ENCODE measurements at places on chromosomes 1 and 21.
A peak's percentile ranks its signal among the peaks of the same experiment; 100 is the strongest.

DNA sequence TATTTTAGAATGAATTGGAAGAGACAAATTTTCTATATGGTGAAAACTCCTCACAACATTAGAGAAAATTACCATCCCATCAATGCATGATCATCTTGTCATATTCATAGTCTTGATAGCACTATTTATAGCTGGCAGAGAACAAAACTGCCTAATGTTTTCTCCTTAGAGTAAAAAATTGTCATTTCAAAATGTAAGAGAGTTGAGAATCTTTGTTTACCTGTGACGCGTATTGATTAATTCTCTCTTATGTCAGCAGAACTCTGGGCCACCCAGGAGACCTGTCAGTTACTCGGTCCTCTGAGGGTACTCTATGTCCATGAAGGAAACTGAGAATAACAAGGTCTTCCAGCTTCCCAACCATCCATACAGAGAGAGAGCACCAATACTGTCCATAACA lies 381.4 kb upstream of the ZP4 start:
- DNase-seq: no peak

DNA sequence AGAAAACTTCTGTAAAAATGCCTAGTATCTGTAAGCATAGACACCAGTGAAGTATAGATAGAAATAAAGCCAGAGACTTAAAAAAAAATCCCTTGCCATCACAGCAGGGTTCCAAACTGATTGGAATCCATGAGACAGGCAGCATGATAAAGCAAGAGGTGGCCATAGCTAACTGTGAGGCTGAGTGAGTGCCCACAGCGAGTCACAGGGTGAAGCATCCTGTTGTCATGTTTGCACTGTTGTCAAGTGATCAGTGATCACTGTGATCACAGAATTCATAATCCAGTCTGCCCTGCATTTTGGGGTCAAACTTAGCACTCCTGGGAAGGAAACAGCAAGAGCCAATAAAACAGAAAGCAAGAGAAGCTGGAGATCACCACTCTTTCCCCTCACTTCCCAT lies 33.3 kb downstream of the LRRC8B start:
- no peak for DNase-seq

- DNase-seq: no peak
Observed at GRCh38 chr1:84386716-84387479, 11.4 kb upstream of the DNASE2B start.

DNA sequence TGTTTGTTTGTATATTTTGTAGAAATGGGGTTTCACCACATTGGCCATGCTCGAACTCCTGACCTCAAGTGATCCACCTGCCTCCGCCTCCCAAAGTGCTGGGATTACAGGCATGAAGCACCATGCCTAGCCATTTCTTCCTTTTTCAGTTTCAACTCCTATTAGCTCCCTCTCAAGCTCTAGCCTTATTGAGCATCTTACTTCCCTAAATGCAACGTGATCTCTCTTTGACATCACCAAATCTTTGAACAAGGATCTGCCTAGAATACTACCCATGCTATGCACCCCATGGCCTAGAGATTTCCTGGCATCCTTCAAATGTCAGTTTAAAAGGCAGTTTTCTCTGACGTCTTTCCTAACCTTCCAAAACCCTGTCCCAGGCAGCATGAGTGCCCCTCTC lies 91.1 kb upstream of the NR5A2 start:
- DNase-seq: no peak

- no peak for DNase-seq
Observed at GRCh38 chr1:30721812-30722537, 1.4 kb downstream of the MATN1 start.

DNA sequence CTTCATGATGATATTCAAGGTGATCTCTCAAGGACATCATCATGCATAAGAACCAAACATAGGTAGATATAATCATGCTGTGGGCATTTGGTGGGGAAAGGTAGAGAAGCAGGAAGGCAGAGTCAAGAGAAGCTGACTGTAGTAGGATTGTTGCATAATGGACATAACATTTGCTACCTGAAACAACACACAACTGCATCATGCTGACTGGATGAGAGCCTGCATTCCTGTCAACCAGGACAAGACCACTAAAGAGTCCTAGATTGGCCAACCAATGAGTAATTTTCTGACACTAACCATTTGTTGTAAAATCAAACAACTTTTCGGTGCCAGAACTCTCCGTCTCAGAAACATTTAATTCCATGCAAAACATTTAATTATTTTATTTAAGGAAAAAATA lies 377.2 kb downstream of the PLPP3 start:
- DNase-seq: no peak

- peak; percentile 1 for DNase-seq
Observed at GRCh38 chr1:229657993-229658755, 32.1 kb downstream of the URB2 start.

DNA sequence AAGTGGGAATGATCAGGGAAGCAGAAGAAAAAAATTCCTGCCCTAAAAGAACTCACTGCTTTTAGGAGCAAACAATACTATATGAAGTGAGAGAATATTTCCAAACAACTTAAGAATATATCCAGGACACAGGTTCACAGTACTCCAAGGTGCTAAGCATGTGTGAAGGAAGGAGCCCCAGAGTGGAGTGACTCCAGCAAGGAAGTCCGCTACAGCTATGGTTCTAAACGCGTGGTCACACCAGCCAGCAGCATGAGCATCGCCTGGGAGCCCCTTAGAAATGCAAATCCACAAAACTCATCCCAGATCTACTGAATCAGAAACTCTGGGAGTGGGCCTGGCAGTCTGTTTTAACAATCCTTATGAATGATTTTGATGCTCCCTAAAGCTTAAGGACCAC lies 36.1 kb downstream of the GADD45A start:
- no peak for DNase-seq

- DNase-seq: no peak
Observed at GRCh38 chr1:245258271-245258920, 103.6 kb downstream of the KIF26B start.

DNA sequence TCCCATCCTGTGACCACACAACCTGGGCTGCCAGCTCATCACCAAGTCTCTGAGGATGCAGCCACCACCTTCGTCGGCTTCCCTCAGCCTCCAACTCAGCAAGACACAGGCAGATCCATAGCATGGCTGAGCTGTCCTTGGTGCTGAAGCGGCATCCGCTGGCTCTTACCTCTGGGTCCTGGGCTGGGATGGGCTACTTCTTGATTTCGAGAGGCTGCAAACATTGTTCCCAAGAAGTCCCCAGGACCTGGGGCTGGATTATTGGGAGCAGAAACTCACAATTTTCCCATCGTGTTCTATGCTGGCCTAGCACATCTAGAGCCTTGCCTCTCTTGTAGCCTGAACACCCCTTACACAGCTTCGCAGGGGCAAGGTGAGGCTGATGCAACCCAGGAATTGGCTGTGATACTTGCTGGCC lies 24.9 kb upstream of the C1QA start:
- DNase-seq: peak; percentile 68

- no peak for DNase-seq
Observed at GRCh38 chr1:211532088-211532444, 40.1 kb upstream of the RD3 start.

DNA sequence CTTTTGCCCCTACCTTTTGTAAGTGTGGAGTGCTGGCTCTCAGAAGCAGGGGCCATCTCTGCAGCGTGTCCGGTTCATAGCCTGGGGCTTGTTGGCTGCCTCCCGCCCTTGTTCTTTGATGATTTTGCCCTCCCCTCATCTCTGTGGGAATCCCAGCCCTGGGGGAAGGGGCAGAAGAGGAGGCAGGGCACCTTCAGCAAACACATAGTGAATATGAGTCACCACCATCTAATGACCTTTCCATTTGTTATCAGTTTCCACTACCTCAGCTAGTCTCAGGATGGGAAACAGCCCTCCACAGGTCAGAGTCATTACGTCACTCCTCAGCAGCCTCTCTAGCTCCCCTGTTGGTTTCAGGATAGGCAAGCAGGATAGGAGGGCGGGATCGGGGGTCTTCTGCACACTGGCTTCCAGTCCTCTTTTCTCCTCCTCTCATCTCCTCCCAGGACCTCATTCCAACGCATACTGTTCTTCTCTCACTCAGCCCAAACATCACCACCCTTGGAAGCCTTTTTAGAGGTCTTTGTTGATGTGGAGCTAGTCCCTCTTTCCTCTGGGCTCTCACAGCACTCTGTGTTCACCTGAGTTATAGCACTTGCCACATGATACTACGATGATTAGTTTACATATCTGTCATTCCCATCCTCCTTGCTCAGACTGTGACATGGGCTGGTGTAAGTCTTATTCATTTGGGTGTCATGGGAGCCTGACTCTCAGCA lies 15.8 kb downstream of the GADD45A start:
- DNase-seq: peak; percentile 91

- DNase-seq: no peak
Observed at GRCh38 chr1:47411436-47411835, 4.6 kb upstream of the FOXE3 start.

GRCh38 chr21:37380349-37381323 lies 14.1 kb downstream of the DYRK1A start:
- DNase-seq: no peak
